Mammary epithelial cell (primary cell): ENCODE measurements at places on chromosomes 7 and 10.

- DNase-seq = no peak
Observed at GRCh38 chr7:33959676-33960075, 54.3 kb downstream of the BMPER start.

DNA sequence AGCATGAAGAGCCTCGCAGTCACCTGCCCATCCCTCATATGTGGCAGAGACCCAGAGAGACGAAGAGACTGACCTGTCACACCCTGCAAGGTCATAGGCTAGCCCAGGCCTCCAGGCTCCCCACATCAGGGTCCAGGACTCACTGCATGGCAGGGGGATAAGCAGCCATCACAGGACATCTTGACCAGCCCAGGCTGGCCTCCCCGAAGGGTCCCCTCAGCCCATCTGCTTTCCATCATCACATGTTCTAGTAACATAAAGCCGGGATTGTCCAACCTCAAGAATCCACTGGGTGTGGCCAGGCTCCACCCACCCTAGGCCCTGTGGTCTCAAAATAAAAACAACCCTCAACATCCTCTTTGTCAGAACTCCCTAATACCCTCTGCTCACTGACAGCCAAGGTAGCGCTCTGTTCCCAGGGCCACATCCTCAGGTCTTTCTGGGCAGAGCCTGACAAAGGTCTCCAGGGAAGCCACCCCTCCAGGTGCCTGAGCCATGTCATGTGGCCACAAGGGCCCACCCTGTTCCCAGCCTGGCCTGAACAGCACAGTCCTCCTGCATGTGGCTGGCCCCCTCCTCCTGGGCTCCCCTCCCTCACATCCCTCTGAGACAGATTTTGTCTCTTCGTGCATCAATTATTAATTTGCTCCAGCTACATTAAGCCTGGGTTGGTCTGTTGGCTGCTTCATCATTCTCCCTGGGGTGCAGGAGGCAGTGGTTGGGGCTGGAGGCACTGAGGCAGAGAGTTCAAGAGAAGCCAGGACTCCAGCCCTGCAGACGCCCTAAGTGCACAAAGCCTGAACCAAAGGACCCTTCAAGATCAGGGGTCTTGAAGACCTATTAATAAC lies 131.8 kb upstream of the UNC5B start:
- no peak for DNase-seq

GRCh38 chr7:130887957-130888371 lies 154.0 kb upstream of the KLF14 start:
- no peak for DNase-seq

DNA sequence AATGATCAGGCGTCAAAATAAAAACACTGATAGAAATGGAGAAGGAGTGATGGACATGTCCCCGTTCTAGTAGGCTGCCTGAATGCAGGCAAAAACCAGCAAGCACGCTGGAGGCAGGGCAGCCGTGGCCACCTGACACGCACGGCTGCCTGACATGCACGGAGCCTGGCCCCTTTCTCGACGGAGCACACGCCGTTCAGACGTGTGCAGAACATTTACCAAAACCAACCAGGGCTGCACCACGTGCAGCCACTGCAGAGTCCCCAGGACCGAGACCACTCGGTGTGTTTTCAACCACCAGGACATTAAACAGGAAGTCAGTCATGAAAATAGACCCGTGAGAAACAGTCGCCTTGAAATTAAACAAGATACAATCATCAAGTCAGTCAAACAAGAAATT lies 61.9 kb upstream of the NKX6-2 start:
- DNase-seq = no peak

DNA sequence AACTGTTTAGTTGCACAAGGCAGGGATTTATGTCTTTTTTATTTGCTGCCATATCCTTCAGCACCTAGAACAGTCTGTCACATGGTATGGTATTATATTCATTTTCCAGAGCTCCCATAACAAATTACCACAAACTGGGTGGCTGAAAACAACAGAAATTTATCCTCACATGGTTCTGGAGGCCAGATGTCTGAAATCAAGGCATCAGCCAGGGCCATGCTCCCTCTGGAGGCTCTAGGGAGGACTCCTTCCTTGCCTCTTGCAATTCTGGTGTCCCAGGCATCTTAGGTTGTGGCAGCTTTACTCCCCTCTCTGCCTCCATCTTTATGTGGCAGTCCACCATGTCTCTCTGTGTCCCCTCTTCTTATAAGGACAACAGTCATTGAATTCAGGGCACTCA lies 43.1 kb downstream of the MET start:
- no peak for DNase-seq

DNA sequence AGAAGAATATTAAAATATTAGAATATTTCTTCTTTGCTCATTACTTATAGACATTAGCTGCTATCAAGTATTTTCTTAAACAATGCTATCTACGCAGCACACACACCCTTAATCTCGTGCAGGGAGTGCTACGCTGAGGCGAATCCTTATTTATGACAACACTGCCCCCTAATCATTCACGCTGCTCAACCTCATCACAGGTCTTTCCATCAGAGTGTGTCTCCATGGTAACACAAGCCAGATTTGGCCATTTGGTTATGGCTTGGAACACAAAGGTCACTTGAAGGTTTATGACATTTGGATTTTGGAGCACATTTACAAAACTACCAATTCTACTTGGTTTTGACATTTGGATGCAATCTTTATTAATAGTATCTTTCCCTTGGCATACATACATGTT lies 45.4 kb upstream of the MYO3A start:
- no peak for DNase-seq

DNA sequence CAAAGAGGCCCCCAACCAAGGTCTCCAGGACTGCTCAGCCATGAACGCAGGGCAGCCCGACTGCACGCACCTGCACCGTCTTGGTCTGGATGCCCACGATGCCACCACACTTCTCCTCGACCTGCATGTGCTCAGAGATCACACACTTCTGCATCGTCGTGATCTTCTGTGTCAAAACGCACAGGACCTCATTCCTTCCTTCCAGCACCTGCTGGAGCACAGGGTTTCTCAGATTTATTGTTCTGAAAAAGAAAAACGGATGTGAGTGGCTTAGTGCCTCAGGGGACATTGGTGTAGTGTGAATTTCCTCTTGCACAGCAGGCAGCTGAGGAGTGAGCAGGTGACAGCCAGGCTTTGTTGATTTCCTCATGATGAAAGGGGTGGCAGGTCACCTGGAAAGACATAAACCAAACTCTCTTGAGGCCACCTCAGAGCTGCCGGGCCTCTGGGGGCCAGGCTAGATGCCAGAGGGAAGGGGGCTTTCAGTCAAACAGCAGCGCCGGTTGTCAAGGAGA lies 38.2 kb downstream of the GSDME start:
- DNase-seq = no peak

DNA sequence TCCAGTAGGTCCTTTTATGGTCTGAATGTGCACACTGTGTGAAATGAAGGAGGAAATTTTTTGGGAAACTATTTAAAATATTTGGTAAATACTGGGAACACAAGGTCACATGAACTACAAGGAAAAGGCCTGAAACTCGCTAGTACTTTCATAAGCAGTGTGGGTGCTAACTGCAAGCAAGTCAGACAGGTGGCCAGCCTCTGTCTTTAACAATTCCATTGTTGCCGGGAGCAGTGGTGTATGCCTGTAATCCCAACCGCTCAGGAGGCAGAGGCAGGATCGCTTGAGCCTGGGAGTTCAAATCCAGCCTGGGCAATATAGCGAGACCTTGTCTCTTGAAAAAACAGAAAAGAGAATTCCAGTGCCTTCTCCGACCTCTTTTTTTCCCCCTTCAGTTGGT lies 37.5 kb downstream of the SMURF1 start:
- DNase-seq = no peak

- peak; percentile 1 for DNase-seq
Observed at GRCh38 chr7:150686030-150686631, 625 bp downstream of the GIMAP2 start.

- DNase-seq = no peak
Observed at GRCh38 chr7:124033095-124033806, 384 bp upstream of the TMEM229A start.

GRCh38 chr7:111789870-111790269 lies 227.6 kb upstream of the IMMP2L start:
- no peak for DNase-seq

- DNase-seq = no peak
Observed at GRCh38 chr7:27094304-27095049, 1.3 kb downstream of the HOXA1 start.

DNA sequence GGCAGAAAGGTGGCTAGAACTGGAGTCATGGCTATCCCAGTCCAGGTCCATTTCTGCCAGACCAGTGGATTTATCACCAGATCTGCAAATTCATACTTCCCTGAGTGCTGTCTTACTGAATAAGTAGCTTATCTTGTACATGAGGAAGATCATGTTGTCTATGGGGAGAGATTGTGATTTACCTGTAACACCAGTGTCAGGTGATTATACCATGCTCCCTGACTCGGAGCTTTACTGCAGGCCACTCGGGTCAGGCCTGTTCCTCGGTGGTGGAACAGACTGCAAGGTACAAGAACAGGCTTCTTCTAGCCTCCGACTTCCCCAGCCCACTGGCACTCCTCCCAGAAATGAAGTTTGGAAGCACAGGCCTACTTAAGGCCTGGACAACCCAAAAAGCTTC lies 42.6 kb upstream of the DLG5 start:
- DNase-seq = no peak

- no peak for DNase-seq
Observed at GRCh38 chr7:80216996-80217842, 82.6 kb downstream of the GNAI1 start.

- DNase-seq = no peak
Observed at GRCh38 chr10:74439213-74439612, 288.2 kb downstream of the ADK start.

DNA sequence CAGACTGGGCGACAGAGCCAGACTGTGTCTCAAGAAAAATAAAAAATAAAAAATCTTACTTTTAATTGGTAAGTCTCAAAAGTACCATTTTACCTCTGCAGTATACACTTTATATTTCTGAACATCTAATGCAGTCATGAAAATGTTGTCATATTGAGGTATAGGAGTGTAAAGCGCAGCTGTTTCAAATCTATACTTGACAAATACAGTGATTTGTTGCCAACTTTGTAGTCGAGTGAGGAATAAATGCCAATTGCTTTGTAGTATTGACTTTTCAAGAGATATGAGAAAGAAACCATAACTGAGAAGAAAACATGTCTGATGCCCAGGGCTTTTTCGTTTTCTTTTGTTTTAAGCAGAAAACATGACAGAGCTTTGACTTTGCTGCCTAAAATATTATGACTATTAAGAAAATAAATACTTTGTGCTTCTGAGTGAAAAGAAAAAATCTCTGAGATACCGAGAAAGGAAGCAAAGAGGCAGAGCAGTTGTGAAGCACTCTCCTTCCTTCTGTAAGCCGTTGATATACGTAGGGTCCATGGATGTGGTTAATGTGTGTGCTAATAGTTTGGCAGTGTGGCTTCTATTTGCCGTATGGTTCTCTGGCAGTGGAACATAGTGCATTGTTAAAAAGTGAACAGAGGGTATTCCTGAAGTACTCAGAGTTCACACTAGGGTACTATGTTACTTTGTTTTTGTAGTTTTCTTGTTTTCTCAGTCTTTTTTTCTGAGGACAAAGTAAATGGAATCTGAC lies 38.2 kb downstream of the AVL9 start:
- DNase-seq = no peak
